ENCODE measurements at places on chromosomes 4 and X. TPM values are rescaled to one million over a fixed set of nuclear protein-coding genes. Genes with fewer than 3 reads are reported as not detected.

Gene FDCSP
- total RNA-seq = not detected

DNA sequence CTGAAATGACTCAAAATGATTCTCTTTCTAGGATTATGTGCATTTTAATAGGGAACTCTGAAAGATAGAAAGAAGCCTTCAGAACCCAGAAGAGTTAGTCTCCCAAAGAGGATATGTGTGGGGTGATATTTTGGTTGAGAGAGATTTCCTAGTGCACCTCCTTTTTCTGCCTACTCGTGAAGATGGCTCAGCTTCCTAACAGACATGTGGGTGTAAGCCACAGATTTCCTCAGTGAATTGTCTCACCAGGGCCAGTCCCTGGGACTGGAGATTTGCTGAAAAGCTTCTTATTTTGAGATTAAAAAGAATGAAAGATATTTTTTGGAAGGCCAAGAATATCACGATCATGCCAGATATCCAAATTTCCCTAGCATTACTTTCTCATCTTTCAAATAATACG, 42.8 kb downstream of the MAGEB17 start:
- no peak for DNase-seq

Gene MAGEB5
- total RNA-seq = not detected

- no peak for DNase-seq
Observed at GRCh38 chr4:111798840-111799239, 346.4 kb upstream of the FAM241A start.

DNA sequence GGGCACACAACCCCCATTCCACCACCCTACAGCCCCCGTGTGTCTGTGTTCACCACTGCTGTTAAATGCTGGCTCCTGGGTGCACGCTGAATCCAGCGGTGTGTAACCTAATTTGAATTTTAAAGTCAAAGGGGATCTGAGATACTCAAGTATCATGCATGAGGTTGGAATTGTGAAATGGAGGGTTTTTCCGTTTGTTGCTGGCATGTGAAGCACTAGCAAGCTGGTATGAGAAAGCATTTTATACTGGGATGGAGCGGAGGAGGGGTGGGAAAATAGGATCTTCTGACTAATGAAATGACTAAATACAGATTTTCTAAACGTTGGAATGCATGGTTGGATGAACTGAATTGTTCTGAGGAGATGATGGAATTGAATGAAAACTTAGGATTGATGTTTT, 36.9 kb upstream of the FAT1 start:
- DNase-seq = peak; percentile 34

GRCh38 chrX:22389556-22390179, 117.0 kb downstream of the CBLL2 start:
- DNase-seq = peak; percentile 83

GRCh38 chrX:115940348-115940747, 230.2 kb upstream of the AGTR2 start:
- DNase-seq = no peak

Gene F9
- not detected for total RNA-seq

- no peak for DNase-seq
Observed at GRCh38 chr4:151874328-151874727, 113.5 kb upstream of the GATB start.

Gene REELD1
- total RNA-seq = not detected

Gene BMP2K
- total RNA-seq = 25.3 TPM

Gene MAOA
- total RNA-seq = 9.3 TPM

Gene SLC9A6
- 13.7 TPM for total RNA-seq

Gene HOPX
- not detected for total RNA-seq

DNA sequence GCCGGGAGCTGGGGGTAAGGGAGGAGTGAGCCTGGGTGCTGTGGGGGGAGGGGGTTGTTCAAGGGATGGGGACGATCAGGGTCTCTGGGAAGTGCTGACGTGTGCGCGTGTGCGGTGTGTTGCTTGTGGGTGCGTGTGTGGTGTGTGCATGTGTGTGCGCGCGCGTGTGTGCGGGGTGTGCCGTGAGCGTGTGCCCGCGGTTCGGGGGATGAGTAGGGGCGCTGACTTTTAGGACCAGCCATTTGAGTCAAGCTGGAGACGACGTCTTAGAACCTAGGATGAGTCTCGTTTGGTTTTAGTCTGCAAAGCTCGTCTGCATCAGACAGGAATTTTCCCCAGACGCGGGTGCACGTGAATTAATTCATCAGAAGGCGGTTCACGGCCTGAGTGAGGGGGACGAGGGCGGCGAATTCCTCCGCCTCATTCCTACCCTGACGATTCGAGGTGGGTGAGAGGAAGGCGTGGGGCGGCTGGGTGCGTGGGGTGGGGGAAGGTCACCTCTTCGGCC, 950 bp upstream of the TMEM271 start:
- DNase-seq = no peak

- DNase-seq = peak; percentile 56
Observed at GRCh38 chrX:101977106-101977505, 45.3 kb upstream of the ZMAT1 start.

DNA sequence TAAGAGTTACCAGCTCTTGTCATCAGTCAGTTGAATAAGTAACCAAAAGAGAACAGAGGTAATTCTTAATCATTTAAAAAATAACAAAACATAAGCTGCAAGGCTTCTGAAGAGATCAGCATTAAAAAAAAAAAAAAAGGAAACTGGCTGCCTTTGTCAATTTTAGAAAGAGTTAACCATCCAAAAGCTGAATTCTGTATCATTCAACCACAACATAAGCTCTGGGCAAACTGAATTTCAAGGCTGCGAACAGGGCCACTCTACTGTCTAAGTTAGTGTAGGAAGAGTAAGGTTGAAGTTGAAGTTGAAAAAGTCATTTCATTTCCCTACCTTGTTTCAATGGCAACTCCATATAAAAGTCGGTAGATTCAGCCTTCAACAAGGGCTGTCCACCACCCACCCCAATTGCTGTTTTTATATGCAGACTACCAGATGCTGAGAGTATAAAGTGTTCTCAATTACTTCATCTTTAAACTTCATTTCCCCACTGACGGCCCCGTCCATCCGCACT, 1.1 kb upstream of the LIN54 start:
- DNase-seq = peak; percentile 25

DNA sequence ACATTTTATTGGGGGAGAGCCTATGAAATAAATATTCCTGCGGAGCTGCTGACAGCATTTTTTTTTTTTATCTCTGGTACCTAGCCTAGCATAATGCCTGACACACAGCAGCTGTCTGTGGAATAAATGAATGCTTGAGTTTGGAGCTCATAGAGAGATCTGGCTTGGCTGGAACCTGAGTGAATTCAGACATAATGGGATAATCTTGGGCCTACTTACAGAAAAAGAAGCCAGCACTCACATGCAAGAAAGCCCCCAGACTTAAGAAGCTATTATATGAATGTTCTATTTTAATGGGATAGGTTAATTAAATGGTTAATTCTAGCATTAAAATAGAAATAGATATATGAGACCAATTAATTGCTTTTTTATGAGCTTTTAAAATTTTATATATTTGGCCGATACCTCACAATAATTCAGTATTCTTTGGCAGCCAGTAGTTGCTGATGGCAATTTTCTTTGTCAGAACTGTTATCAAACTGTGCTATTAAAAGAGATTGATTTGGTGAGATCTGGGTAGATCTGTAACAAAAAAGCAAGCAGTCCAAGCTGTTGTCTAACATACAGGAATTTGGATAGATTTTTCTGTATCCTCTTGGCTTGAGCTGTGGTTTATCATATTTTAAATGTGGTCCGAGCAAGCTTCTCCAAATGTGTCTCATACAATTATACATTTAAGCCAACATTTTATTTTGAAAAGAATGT, 654.2 kb downstream of the PCDH7 start:
- no peak for DNase-seq

Gene SRPK3
- total RNA-seq = 0.03 TPM

DNA sequence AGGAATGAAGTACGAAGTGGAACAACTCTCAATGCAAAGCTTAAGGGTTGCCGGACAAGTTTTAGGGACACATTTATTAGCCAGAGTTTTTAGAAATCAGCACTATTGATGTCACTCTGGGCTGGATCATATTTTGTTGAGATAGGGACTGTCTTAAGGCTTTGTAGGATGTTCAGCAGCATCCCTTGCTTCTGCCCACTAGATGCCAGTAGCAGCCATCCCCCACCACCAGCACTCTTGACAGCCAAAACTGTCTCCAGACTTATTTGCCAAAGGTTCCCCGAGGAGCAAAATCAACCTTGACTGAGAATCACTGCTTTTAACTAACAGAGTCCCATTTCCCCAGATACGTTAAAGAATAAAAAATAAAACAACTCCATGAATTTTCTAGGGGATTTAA, 1497.3 kb downstream of the STIM2 start:
- DNase-seq = peak; percentile 34

Gene MAGEB2
- total RNA-seq = 158 TPM

DNA sequence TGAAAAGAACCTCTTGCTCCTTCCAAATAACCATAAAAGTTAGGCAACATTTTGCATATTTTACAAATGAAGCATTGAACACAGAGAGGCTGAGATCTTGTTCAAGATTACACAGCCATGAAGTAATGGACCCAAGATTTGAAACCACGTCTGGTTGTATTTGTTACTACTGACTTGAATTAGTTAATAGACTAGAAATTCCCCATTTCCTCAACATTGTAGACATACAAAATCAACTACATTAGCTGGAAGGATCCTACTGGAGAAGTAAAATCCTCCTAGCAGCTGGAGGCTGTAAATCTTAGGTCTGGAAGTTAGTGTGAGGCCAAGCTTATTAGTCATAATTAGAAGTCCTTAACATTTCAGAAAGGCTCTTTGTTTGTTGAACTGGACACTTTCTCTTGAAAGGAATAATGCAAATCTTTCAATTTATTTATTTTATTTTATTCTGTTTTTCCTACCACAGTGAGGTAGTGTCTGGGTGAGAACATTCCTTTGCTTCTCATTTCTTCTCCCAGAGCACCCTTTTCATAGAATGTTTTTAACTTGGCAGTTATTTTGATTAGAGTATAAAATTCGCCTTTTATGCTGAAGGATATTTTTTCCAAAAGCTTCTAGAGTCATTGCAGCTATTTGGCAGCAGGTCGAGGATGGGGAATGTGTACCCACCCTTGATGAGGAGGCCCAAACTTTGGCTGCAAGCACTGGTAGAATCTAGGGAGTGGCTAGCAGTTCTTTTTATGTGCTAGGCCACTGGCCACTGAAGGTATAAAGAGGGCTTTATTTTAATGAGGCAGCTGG, 62.0 kb upstream of the CLNK start:
- DNase-seq = peak; percentile 52

DNA sequence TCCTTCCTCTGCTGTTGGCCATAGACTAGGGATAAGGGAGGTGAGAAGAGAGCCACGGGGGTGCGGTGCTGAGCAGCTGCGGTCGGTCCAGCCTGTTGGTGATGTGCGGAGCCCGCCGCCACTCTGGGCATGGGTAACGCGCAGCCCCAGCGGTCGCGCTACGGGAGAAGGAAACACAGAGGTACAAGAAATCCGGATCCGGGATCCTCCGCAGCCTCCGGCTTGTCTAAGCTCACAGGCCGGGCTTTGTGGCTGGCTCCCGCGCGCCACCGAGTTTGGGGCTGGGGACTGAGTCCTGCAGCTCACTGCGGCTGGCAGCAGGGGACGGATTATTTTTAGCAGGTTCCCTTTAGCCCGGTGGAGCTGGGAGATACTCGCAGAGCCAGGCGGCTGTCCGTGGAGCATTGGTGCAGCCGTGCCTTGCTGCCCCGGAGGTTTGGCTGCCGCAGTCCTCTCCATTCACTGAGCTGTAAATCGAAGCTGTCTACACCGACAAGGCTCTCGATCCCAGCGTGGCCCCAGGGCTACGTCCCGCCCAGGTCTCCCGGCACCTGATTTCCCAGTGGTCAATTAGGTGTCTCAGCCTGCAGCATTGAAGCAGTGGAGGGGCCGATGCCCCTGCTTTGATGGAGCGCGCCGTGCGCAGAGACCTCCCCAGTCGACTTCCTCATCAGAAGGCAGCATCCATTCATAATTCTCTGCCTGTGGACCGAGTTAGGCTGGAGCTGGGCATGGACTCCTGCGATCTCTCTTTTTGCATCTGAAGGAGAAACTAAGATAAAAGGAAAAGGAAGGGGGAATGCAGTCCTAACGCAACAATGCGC, 81.9 kb upstream of the SCML1 start:
- no peak for DNase-seq

Gene TLR8
- not detected for total RNA-seq

Gene MAGEE1
- total RNA-seq = 0.73 TPM

Gene TACR3
- total RNA-seq = not detected

GRCh38 chrX:15158350-15158735, 111.5 kb downstream of the ASB9 start:
- no peak for DNase-seq

GRCh38 chr4:136900696-136901095, 631.6 kb downstream of the PCDH18 start:
- peak; percentile 20 for DNase-seq

GRCh38 chr4:38082424-38083385, 122.5 kb downstream of the PTTG2 start:
- DNase-seq = peak; percentile 53

Gene OPHN1
- 7.4 TPM for total RNA-seq

Measured in HT1080 (cell line).